ENCODE measurements at places on chromosomes 5 and 9.

- no peak for DNase-seq
Measured at GRCh38 chr5:163682234-163682633, 176.8 kb downstream of the MAT2B start.

GRCh38 chr5:118722122-118723020, 266.0 kb downstream of the DTWD2 start:
- no peak for DNase-seq

DNA sequence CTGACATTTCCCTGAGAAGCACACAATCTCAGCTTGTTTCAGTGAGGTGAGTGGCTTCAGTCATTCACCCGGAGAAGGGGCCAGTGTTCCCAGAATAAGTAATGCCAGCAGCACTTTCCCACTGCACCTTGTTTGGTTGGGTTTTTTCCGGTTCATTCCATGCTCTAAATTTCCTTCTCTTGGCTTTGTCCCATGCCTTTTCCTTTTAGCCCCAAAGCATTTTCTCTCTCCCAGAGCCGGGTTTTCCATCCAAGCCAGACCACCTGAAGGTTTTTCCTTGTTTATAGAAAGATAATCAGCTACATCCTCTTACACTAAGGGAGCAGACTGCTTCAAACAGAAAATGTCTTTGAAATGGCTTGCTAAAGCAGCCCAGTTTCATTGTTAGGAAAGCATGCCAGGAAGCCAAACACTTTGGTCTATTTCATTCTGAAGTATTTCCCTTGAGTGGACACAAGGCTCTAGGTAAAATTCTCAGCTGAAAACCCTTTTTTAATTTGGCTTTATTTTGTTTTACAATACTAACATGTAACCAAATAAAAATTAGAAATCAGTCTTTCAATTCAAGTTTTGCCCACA, 501.6 kb downstream of the DTWD2 start:
- no peak for DNase-seq

DNA sequence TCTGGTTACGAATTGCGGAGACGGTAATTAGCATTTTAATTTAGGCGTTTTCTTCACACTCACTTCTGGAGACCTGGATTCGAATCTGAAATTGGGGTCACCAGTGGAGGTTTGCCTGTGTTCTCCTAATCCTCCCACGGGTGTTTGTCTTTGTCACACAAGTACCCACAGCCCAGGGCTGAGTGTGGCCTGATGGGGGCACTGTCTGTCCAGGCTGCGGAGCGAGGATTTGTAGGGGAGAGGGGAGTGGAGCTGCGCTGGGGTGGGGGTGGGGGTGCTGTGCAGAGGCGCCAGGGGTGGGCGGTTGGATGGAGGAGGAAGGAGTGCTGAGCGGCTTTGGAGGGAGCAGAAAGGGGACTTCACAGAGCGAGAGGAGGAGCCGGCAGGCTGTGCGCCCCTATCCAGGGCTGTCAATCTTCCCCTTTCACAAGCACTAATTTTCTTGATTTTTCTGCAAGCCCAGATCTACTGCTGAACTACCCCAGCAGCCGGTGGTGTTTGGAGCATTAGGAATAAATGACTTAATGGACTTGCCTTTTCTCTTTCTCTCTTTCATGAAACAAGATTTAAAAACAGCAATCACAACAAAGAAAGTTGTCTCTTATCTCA, 53.1 kb downstream of the TSPAN17 start:
- no peak for DNase-seq

DNA sequence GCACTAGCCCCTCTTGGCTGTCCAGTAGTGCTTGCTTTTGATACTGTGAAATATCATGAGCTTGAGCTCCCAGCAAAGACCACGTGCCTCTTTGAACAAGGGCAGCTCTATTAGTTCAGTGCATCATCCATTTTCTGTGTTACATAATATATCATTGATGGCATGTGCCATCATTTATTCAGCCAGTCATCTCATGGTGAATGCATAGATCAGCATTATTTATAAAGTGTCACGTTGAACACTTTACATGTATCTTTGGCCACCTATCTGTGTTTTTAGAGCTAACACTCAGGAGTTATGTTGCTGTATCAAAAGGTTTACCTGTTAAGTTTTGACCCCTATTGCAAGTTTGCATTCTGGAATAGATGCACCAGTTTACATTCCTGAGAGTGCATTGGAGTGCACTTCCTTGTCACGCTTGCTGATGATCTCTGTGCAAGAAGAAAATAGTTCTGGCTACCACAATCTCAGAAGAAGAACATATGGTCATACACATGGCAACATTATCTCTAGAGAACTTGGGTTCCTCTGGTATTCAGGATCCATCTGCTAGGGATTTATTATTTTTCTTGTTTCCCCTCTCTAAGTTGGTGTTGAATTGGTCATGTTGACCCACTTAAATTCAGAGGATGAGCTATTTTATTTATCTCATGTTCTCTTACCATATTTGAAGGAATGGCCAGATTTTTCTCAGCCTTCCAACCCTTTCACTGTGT, 120.9 kb downstream of the SH3GL2 start:
- no peak for DNase-seq

DNA sequence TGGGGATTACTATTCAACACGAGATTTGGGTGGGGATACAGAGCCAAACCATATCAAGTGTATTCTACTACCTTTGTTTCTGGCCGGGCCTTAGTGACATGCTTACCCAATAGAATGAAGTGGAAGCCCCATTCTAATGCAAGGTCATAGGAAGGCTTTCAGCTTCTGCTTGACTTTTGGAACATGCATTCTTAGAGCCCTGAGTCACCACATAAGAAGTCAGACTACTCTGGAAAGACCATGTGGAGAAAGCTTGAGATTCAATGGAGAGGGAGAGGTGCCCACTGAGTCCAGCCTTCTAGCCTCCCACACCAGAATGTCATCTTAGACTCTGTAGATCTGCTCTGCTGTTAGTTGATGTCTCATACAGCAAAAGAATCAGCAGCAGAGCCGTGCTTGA, 155.7 kb upstream of the FBN2 start:
- DNase-seq: no peak

GRCh38 chr5:118326481-118327045, 661.8 kb downstream of the DTWD2 start:
- DNase-seq: no peak

- no peak for DNase-seq
Measured at GRCh38 chr5:130425424-130425823, 521.2 kb downstream of the CHSY3 start.

- DNase-seq: no peak
Measured at GRCh38 chr5:135567661-135568060, 11.1 kb downstream of the CXCL14 start.

- no peak for DNase-seq
Measured at GRCh38 chr9:115157245-115157674, 39.3 kb upstream of the TNC start.

Data from CD4-positive, alpha-beta T cell treated with Interleukin-4 for 1 hour (primary cell).